ENCODE measurements at places on chromosomes 3 and 15.
A peak's percentile ranks its signal among the peaks of the same experiment; 100 is the strongest.

GRCh38 chr15:65333856-65334255, 29.4 kb downstream of the RNU5B-1 start:
- DNase-seq, result no peak

- no peak for DNase-seq
Observed at GRCh38 chr3:38579551-38580449, 69.7 kb downstream of the SCN5A start.

DNA sequence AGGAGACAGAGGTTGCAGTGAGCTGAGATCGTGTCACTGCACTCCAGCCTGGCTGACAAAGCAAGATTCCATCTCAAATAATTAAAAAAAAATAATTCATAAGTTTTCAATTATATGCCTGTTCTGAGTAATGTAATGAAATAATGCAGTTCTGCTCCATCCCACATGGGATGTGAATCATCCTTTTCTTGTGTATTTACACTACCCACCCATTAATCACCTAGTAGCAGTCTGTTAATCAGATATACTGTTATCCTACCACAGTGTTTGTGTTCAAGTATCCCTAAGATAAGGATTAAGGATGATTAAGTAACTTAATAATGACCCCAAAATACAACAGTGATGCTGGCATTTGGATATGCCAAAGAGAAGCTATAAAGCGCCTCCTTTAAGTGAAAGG, 38.8 kb downstream of the PIGB start:
- DNase-seq, result no peak

DNA sequence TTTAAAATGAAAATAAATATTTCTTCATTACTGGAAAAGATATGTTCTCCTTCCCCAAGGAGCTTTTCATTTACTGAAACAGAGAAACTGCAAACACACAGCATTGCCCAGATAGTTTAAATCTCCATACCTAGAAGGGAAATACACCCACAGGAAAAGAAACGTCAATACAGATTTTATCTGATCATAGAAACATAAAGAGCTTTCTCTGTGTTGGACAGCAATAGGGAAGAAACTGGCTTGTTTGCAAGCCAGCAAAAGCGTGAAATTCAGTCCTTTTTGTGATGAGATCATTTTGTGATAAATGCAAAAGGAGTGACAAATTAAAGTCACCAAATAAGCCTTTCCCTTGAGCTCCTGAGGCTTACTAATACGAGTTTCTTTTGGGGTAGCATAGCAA, 398.0 kb downstream of the TIGIT start:
- no peak for DNase-seq

GRCh38 chr3:157752956-157753786, 250.0 kb upstream of the VEPH1 start:
- DNase-seq, result no peak

- no peak for DNase-seq
Observed at GRCh38 chr3:49378249-49378895, 20.2 kb upstream of the GPX1 start.

GRCh38 chr15:51766341-51766740, 14.9 kb downstream of the TMOD2 start:
- DNase-seq, result no peak

DNA sequence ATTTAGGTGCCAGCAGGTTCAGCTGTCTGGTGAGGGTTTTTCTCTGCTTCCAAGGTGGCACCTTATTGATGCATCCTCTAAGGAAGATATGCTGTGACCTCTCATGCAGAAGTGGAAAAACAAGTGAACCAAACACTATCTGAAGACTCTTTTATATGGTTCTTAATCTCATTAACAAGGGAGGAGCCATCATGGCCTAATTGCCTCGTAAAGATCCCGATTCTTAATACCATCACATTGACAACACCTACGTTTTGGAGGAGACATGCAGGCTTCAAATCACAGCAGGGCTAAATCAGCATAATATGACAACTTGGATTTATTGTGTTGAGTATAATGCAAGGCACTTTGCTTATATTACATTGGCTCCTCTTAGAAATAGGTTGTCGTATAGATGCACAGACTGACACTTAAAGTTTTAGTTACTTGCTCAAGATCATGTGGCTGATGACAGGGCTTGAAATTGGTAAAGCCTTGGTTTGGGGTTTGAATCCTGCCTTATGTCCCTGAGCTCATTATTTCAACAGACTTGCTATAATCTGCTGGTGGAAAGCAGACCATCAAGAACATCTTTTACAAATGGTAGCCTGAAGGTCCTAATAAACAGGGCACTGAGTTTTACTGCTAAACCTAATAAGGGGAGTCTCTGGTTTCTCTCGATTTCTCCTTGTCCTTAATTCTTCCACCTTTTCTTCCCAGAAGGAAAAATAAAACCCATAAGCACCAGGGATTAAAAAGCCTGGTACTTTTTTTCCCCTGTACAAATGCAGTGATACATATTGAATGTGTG, 88.2 kb downstream of the PTPRG start:
- DNase-seq, result no peak

DNA sequence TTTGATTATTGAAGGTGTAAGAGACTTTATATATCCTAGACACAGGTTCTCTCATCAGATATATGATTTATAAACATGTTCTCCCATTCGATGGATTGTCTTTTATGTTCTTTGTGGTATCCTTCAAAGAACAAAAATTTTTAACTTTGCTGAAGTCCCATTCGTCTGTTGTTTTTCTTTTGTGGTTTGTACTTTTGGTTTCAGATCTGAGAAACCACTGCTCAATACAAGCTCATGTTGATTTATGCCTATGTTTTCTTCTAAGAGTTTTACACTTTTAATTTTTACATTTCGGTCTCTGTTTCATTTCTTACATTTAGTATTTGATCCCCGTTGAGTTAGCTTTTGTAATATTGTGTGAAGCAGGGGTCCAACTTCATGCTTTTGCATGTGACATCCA, 103.3 kb upstream of the SPRED1 start:
- no peak for DNase-seq

- peak; percentile 29 for DNase-seq
Observed at GRCh38 chr15:70083946-70084345, 13.8 kb downstream of the TLE3 start.

GRCh38 chr3:42182555-42182954, 83.4 kb downstream of the CCK start:
- DNase-seq, result no peak

- DNase-seq, result no peak
Observed at GRCh38 chr15:47364230-47365141, 352.8 kb upstream of the SEMA6D start.

GRCh38 chr15:101246391-101246790, 5.5 kb downstream of the CHSY1 start:
- no peak for DNase-seq

- no peak for DNase-seq
Observed at GRCh38 chr3:149004622-149005021, 13.3 kb downstream of the GYG1 start.

DNA sequence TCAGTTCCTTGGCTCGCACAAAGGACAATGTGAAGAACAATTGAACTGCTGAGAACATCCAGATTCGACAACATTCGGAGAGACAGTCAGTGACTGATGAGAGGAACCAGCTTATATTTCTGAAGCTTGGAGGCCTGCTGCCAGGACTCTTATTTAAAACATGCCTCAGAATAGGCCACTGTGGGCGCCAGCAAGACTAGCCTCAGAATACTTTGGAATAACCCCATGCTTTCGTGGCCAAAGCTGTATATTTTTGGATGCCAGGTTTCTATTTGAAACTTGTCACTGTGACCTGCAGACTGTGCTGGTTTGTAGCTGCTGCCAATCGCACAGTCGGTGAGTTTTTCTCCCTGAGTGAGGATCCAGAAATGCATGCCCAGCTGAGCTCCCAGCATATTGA, 129.9 kb upstream of the UBE3A start:
- no peak for DNase-seq

DNA sequence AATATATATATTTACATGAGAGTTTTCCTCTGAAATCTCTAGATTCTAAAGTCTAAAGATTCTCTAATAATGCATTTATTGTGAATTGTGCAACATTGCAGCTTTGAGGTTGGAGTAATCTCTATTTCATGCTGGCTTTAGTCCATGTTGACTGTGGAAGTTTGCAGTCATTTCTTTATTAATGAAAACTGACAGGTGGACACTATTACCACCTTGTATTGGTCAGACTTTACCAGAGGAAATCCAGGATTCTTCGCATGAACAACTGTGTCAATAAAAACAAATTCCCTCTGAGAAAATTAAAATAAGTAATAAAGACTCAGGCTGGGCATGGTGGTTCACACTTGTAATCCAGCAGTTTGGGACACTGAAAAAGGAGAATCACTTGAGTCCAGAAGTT, 274.1 kb downstream of the SHQ1 start:
- no peak for DNase-seq

DNA sequence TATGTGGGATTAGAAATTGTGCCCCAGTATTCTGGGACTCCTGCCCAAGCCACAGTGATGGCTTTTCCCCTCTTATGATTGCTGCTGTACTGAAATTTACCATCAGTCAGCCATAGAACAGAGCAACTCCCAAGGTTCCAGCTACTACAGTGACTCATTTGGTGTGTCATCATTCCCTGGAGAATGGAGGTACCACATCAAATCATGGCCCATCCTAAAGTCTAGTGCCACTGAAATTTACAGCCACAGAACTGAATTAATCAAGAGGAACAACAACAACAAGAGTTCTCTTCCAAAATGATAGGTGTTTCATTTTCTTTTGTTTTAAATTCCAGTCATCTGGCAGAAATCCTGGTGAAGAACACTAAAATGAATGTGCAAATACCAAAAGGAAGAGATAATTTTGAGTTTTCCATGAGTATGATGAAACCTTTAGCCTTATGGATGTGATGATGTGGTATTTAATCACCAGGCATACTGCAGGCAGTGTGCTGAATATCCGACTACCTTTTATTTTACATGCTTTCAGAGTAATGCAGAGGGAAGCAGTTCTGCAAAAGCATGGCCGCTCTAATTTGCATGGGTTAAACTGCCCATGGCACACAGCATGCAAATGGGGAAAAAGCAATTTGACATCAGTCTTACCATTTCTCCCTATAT, 75.6 kb upstream of the SLC2A2 start:
- no peak for DNase-seq

- DNase-seq, result no peak
Observed at GRCh38 chr3:16102187-16102561, 72.3 kb upstream of the GALNT15 start.

DNA sequence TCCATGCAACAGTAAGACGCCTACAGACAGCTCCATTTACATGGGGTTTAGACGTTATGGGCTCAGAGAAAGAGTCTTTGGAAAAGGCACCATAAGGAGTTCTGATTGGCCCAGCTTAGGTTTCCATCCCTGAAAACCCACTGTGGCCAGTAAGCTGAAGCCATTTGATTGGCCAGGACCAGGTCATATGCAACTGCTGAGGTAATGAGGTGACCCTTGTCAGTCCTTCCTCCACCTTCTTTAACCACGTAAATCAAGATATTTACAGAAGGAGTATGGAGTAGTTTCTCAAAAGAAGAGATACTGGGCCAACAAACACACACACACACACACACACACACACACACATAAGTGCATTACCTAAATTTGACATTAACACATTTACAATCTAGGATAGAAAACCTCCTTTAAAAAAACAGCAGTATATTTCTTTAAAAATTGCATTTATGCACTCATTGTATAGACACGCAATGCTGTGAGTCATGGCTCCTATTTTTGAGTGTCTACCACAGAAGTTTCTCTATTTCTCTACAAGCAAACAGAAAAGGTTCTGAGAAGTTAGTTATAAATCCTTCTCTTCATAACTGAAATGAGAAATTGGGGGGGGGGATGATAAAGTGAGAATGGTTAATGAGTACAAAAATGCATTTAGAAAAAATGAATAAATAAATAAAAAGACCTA, 16.3 kb upstream of the MB21D2 start:
- no peak for DNase-seq

- DNase-seq, result no peak
Observed at GRCh38 chr3:190319660-190320059, 2.6 kb downstream of the CLDN1 start.

GRCh38 chr3:46853441-46854415, 9.5 kb downstream of the MYL3 start:
- no peak for DNase-seq

Data from CD4-positive, alpha-beta T cell treated with Interleukin-6 at 100 ng/mL for 8 hours (primary cell).